Spleen (tissue), 13 donors: ENCODE measurements at places on chromosomes 1 and 21. TPM values are rescaled to one million over a fixed set of nuclear protein-coding genes. Genes with fewer than 3 reads are reported as not detected.

- no peak overlapping the region for H3K4me3 ChIP-seq
- no peak overlapping the region for H3K27ac ChIP-seq
- no peaks in the 10 kb centered on the region for H3K27me3 ChIP-seq
- H3K36me3 ChIP-seq, result no peaks in the 10 kb centered on the region
- H3K4me1 ChIP-seq, result peaks cover 8% of the 10 kb centered on the region
- no peak for DNase-seq
These were observed 163.4 kb downstream of the CYYR1 start for GRCh38 chr21:26409735-26410134.

GRCh38 chr1:184761969-184762485, 7.4 kb upstream of the EDEM3 start:
- no peaks in the 10 kb centered on the region for H3K4me1 ChIP-seq
- H3K27me3 ChIP-seq, result no peaks in the 10 kb centered on the region
- DNase-seq, result no peak
- H3K36me3 ChIP-seq, result no peaks in the 10 kb centered on the region
- H3K4me3 ChIP-seq, result no peak overlapping the region

GRCh38 chr1:166849135-166849534, 9.9 kb downstream of the POGK start:
- DNase-seq, result no peak
- H3K27me3 ChIP-seq, result no peaks in the 10 kb centered on the region
- no peak overlapping the region for H3K4me3 ChIP-seq
- no peak overlapping the region for H3K27ac ChIP-seq
- peaks cover 3% of the 10 kb centered on the region for H3K4me1 ChIP-seq
- peaks cover 97% of the 10 kb centered on the region for H3K36me3 ChIP-seq

FAM151A gene
- total RNA-seq, result not detected

LMX1A gene
- total RNA-seq, result not detected
